Kidney capillary endothelial cell (primary cell): ENCODE measurements at places on chromosomes 3 and 15.

DNA sequence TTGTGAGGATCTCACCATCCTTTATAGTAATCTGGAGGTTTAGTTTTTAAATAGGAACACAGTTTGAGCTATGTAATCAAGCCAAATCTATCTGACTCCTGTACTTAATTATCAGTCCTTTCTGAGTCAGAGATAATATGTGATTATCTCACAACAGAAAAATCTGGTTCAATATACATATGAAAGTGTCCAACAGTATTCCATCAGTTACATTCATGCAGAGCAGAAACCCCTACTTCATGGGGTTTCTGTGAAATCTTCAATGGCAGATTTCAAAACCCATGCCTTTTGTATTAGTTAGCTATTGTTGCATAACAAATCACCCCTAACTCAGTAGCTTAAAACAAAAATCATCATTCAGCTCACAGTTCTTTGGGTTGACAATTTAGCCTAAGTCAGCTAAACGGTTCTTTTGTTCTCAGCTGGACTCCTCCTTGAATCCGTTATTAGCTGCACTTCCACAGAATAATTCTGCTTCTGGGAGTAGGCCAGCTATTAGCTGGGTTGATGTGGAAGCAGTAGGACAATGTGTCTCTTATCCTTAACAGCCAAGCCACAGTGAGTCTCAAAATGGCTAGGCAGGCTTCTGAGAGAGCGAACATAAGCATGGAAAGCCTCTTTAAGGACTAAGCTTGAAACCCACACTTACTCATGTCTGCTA, 42.9 kb upstream of the ARPP21 start:
- no peak for DNase-seq

GRCh38 chr3:89079944-89080343, 27.5 kb upstream of the EPHA3 start:
- DNase-seq, result no peak

DNA sequence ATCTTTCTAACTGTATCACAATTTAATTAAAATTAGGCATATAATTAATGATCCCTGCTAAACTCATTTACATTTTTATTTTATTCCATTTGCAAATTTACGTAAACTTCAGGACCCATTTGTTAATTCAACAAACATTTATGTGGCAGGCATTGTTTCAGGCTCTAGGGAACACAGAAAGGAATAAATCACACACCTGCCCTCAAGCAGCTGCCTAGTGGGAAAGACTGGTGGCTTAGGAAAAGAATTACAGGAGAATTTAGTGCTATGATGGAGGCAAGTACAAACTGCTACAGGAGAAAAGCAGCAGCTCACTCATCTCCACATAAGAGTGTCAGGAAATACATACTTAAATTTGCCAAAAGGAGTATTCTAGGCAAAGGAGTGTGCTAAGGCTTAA, 11.2 kb downstream of the CBLB start:
- DNase-seq, result no peak

- no peak for DNase-seq
These were observed 38.3 kb upstream of the BCL2L10 start for GRCh38 chr15:52150871-52151270.

GRCh38 chr15:67150023-67150860, 84.8 kb downstream of the SMAD3 start:
- DNase-seq, result peak; percentile 98

GRCh38 chr15:56053046-56053400, 59.6 kb upstream of the NEDD4 start:
- no peak for DNase-seq

DNA sequence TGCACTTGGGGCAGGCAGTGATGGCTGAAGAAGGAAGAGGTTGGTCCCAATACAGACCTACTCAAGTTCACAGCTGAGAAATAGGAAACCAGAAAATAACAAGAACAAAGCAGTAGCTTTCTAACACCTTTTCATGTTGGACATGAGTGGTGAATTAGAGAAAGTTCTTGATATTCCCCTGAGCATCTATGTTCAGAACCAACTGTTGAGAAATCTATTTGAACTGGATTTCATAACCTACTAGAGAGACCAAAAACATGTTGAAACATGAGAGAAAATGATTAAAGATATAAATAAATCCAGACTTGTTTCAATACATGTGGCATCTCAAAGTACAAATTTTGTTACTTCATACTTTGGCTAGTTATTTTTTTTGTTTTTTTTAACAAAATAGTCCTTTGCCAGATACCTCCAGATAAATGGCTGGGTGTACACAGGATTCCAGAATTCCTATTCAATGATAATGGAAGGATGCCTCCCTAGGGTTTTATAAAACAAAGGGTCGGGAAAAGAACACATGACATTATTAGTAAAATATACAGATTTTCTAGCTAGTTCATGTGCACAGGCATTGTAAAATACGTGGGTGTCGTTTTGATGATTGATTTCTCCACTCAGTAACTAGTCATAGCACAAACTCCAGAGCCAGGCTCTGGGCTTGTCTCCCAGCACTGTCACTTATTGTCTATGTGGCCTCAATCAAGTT, 34.4 kb upstream of the TNFSF10 start:
- DNase-seq, result no peak

- no peak for DNase-seq
These were observed 45.5 kb upstream of the BOC start for GRCh38 chr3:113165841-113166240.

DNA sequence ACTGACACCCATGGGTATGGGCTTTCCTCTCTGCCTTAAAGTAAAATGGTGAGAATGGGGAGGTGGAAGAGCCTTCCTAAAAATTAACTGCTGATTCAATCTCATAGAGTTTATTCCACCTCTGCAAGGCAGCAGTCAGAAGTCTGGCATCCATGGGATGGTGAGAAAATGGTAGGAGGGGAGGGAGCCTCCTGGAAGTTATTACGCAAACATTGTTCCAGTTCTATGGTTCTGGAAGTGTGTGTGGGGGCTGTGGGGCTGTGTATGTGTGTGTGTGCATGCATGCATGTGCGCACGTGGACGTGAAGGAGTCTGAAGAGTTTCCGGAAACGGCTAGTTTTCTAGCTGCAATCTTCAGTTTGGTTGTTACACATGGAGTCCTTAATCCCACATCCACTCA, 177.6 kb downstream of the KCNAB1 start:
- DNase-seq, result no peak

GRCh38 chr3:171878461-171879225, 35.5 kb downstream of the TMEM212 start:
- DNase-seq, result no peak

GRCh38 chr15:44250566-44251205, 37.8 kb upstream of the GOLM2 start:
- no peak for DNase-seq

DNA sequence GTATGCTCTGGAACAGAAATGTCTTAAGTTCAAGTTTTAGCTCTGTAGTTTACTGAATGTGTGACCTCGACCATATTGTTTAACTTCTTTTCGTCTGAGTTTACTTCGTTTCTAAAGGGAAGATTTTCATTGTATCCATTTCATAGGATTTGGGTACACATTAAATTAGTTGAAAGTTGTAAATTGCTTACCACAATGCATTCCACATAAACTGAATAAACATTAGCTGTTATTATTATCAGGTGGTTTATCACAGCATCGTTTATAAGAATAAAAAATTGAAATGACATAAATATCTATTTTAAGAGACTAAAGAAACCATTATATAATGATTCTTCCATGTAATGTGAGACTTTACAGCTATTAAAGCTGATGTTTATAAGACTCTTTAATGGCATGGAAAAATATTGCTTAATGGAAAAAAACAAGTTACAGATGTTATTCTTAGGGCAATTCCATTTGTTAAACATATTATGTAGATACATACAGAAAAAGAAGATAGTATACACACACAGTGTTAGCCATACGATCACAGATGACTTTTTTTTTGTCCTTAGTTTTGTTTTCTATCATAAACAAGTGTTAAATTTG, 342.3 kb upstream of the SGO1 start:
- DNase-seq, result no peak

- DNase-seq, result no peak
These were observed 51.0 kb downstream of the TRANK1 start for GRCh38 chr3:36893826-36894225.

DNA sequence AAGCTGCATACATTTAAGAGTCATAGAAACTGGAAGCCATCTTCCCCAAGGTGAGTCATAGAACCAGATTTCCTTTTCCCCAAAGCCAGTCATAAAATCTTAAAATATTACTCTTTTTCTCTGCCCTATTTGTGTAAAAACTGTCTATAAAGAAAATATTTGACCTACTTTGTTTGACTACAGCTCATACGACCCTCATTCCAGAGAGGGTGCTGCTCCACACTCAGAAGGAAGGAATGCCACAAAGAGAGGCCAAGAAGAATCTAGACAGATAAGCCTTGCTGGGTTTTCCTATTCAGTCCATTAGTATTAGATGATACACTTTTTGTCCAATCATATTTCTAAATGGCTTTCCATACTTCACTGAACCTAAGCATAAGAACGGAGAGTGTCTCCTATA, 671.6 kb upstream of the SGO1 start:
- DNase-seq, result no peak

DNA sequence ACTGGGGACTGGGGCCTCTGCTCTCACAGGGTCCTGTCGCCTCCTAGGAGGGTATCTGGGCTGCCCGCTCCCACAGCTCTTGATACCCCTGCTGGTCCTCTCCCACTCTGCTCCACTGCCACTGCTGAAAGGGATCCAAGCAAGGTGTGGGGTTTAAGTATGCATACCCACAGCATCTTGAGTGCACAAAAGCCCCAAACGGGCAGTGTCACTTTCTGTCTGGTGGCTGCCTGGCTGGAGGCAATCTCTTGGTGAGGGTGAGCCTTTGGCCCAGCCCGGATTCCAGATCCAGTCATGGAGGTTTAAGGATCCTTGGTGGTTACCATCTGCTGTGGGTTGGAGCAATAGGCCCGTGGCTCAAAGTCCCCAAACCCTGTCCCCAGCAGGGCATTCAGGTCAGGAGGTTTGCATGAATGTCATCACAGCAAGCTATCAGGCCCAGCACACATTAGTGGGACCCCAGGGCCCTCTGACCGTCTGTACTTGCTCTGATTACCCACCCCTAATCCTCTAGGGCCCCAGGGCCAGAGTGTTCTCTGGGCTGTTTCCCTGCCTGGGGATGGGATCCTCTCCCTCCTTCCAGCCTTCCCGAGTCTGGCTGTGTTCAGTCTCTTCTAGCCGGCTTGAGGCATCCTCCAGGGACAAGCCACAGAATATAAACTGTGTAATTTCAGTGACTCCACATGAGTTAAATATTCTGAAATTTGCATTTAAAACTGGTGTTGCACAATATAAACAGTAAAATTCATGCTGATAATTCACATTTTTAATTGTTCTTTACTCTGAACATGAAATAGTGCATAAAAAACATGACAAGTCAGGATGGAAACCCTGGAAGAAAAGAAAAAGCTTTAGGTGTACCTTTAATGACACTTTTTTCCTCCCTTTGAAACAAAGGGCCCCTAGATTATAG, 4.9 kb upstream of the TJP1 start:
- no peak for DNase-seq

- no peak for DNase-seq
These were observed 125.9 kb upstream of the SLC7A14 start for GRCh38 chr3:170711786-170712185.

DNA sequence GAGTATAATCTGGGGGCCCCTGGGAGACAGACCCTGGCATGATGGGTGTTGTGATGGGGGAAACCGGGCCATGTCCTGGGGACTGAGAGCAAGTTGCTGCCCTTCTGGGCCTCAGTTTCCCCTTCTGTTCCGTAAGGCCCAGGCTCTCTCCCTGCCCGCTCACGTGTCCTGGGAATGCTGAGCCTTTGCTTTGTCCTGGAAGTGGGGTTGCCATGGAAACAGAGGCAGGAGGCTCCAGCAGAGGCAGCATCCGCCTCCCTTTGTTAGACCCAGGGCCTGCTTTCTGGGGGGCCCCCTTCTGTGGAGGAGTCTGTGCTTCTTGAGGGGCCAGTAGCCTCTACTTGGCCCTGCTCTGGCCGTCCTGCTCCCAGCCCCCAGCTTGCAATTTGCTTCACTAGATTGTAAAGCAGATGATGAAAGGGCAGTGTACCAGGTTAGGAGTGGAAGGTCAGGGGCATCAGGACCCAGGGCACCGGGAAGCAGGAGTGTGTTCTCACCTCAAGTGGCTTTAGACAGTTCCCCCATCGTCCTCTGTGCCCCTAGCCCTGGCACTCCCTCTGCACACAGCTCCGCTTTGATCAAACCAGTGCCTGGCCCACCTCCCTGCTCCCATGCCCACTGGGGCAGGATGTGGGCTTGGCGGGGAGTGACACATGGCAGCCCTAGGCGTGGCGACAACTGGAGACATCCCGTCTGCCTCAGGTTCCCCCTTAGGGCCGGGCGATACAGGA, 105.6 kb downstream of the FBLN2 start:
- DNase-seq, result no peak

- no peak for DNase-seq
These were observed 320.5 kb downstream of the ZIC1 start for GRCh38 chr3:147729641-147730040.

GRCh38 chr3:89474333-89475130, 367.1 kb downstream of the EPHA3 start:
- no peak for DNase-seq

- DNase-seq, result no peak
These were observed 450.8 kb downstream of the MCTP2 start for GRCh38 chr15:94682171-94682570.

DNA sequence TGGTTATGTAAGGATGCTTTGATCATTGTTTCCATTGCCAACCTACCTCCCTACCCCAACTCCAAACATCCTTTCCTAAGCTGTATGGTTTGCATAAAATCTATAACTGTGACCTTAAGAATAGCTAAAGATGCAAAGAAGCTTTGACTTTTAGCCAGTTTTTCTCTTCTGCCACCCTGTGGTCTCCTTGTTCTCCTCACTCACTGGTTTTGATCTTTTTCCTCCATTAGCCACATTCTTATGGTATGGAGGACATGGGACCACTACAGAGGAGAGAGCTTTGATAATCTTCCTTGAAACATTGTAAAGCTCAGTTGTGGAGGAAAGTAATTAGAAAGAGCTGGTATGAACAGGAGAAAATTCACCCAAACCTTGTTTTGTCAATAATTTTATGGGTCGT, 115.9 kb downstream of the NEK11 start:
- DNase-seq, result no peak

DNA sequence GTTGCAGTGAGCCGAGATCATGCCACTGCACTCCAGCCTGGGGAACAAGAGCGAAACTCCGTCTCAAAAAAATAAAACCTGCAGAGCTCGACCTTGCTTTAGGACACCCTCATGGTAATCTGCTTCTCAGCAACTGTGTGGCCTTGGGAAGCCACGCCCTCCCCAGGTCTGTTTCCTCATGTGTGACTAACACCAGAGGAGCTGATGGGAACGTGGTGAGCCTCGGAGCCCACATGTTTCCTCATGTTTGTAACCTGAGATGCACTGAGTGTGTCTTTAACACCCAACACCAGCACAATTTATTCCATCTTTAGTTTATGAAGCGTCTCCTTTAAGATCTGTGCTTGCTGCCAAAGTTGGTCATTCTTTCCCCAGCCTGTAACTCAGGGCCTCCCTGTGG, 142.8 kb downstream of the OCA2 start:
- no peak for DNase-seq
